ENCODE measurements at places on chromosomes 4 and X.

GRCh38 chrX:122835886-122836285, 348.2 kb upstream of the GRIA3 start:
- no peak for DNase-seq

DNA sequence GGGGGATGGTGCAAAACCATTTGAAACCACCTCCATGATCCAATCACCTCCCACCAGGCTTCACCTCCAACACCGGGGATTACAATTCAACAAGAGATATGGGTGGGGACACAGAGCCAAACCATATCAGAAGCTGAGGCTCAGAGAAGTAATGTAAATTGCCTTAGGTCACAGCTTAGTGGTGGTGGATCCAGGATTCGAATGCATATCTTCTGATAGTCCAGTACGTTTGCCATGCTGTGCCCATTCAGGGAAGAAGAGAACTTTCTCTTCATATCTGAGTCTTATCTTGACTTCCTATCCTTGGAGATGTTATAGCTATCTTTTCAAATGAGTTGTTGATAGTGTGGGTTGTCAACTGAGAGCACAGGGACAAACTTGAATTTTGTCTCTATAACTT, 325.5 kb downstream of the ZIC3 start:
- DNase-seq = no peak

DNA sequence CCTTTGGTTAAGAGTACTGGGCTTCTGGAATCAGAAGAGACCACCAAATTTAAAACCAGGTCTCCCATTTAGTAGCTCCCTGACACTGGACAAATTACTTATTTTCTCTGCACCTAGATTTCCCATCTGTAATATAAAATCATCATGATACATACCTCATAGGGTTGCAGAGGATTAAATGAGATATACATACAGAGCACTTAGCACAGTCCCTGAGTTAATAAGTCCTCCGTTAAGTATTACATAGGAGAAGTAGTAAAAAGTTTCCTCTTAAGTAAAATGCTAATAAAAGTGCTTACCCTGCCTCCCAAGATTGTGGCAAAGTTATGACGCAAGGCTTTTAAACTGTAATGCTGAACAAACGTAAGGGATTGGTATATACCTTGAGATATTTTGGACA, 539 bp upstream of the CHIC1 start:
- no peak for DNase-seq

DNA sequence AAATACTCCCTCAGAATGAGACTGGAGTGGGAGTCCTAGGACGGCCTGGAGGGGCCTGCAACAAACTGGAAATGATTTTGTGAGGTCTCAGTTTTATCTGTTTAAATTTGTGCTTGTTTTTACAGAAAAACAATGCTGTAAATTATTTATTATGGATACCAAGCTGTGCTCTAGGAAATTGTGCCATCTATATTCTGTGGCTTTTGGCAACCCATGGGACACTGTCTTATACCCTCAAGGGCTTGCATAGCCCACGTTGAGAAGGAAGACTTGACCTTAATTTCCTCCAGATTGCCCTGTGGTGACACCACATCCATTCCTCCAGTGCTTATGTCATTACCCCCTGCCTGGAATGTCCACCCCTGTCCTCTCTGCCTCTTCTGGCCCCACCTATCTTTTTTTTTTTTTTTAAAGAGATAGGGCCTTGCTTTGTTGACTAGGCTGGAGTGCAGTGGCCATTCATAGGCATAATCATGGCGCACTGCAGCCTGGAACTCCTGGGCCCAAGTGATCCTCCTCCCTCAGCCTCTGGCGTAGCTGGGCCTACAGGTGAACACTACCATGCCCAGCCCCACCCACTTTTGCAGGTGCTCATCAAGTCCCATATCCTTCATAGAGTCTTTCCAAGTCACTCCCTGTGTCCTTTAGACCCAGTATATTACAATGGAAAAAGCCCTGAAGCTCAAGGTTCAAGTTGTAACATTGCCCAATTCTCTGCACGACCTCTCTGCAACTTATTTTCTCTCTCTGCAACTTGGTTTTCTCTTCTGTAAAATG, 77.4 kb downstream of the HPRT1 start:
- no peak for DNase-seq

DNA sequence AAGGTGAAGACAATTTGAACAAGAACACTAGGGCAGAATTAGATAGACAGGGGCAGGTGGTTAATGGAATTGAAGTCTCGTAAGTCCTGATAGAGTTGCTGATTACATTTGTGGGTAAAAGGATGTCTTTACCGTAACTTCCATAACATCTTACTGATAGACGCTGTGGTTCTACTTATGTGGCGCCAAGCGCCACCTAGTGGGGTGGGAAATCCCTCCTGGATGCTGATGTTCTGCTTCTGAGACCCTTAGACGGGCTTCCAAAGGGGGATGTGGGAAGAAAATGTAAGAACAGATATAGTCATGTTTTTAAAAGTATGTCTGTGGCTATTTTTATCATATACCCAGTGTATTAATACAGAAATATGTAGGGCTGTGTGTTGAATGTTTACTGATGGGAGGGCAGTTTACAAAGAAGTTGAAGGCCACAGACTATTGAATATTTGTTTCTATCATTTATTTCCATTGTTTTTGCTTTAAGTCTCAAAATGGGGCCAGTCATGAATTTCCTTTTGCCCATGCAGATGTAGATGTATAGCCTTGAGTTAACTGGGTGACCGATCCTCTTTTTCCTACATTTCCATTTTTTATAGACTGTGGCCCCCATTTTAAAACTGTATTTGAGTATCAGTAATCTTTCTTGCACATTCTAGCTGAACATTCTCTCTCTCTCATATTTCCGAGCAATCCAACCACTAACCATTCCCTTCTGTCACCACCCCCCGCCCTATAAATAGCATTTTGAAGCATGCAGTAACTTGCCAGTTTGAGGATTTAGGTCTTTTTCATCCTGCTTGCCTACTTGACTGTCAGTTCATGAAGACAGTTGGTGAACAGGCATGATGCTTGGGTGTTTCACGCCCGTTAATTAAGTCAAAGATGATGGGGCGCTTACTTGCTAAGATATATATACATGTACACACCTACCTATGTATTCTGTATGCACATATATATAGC, 12.1 kb upstream of the TLR8 start:
- peak; percentile 2 for DNase-seq

- no peak for DNase-seq
These were observed 106.2 kb upstream of the IL13RA1 start for GRCh38 chrX:118621081-118621759.

DNA sequence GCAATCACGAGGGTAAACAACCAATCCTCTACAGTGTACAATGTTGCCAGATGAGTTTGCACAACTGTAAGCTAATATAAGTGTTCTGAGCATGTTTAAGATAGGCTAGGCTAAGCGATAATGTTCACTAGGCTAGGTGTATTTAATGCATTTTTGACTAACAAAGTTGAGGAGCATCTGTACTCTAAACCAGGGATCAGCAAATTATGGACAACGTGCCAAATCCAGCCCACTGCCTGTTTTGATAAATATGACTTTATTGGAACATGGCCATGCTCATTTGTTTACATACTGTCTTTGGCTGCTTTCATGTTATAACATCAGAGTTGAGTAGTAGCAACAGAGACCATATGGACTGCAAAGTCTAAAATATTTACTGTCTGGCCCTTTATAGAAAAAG, 46.3 kb upstream of the ARHGEF6 start:
- no peak for DNase-seq

DNA sequence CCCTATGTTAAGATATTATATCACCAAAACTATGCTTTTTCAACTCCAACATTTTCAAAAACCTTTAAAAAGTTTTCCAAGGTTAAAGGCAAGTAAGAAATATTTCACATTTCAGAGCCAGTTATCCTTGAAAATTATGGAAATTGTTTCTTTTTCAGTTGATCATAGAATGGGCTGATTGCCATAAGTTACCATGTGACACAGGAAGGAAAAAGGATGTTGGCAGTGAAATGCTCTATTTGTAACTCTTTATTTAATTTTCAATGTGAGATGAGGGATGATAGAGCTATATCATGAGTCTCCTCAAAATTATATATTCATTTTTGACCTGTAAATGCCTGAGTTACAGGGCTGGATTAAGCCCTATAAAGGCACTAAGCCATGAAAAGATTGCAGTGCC, 93.0 kb upstream of the PLS3 start:
- no peak for DNase-seq

GRCh38 chr4:77471821-77472495, 133.7 kb upstream of the CXCL13 start:
- DNase-seq = no peak

DNA sequence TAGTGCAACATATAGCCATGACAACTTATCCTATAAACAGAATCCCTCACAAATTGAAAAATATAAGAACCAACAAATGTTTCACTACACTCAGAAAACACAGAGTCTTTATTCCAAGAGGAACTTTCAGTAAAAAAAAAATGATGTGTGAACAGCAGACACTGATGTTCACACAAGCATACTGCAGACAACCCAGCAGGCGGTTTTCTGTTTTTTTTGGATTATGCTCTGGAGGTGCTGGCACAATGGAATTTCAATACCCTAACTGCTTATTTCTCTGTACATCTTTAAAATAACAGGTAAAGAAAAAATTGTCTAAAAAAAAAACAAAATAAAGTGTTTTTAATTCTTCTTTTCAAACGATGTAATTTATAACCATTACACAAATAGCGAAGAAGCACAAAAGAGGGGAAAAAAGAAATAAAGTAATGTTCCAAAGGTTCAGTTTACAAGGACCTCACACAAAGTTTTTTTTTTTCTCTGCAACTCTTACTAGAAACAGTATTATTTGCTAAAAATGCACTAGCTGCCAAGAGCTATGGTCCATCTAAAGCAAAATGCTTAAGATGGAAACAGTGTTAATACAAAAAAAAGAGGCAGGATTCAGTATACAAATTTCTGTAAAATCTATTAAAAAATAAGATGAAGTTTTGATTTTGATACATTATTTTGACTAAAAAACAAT, 55.3 kb downstream of the ANAPC10 start:
- no peak for DNase-seq

DNA sequence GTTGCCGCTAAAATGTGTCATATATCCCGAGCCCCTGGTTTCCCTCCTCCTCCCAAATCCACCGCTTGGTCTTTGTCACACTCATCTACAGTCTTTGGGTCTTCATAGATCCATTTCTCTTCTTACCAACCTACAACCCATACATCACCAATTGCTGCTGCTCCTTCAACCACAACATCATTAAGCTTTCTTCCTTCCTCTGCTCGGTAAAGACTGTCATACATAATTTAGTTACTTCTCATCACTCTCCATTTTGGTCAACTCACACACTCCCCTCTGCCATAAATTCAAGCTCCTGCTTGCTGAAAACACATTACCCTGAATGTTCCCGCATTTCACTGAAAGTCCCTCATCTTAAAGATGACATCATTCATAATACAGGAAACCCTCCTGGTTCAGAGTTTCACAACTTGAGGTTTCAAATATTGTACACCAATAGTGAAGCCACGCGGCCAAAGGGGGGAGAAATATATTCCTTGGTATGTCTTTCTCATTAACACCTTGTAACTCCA, 1.7 kb upstream of the DCTD start:
- no peak for DNase-seq

GRCh38 chrX:46559062-46559461, 13.8 kb upstream of the ZNF674 start:
- no peak for DNase-seq

DNA sequence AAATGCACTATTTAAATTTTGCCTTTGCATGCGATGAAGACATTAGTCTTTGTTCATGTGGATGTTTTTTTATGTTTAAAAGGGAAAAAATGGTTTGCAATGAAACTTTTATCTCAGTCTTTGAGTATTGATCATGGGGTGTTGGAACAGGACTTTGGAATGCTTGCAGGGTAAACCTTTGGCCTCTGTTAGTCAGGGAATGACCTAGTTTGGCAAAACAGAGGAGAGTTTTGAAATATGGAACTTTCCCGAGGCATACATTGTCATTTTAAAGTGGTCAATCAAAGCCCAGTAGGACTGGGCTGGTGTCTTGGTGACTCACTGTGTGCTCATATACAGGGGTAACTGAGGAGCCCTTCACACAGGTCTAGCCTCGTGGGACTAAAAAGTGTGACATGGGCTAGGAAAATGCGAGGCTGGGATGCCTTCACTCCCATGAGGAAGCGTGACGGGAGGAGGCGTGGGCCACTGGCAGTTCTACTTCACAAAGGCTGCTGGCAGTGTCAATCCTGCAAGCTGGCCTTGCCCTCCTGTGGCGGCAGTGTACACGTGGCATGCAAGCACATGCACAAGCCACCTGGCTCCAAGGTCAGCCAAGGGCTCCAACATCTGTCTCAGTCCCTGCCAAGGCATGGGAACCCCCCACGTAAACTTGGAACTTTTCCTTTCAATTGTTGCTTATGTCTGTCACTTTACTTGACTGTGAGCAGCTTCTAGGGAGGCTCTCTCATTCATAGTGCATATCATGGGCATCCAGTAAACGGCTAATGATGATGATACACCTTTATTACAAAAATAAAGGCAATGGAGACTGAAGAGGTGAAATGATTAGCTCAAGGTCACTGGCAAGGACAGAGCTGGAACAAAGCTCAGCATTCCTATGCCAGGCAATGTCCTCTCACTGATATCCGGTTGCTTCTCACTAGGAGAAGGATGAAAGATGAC, 5.2 kb upstream of the F11 start:
- no peak for DNase-seq

DNA sequence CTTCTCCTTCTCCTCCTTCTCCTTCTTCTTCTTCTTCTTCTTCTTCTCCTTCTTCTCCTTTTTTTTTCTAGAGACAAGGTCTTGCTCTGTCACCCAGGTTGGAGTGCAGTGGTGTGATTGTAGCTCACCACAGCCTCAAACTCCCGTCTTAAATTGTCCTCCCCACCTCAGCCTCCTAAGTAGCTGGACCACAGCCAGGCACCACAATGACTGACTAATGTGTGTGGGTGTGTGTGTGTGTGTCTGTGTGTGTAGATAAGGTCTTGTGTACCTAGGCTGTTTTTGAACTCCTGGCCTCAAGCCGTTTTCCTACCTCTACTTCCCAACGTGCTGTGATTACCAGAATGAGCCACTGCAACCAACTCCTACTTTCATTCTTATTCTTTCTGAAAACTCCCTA, 390.9 kb downstream of the ADAM29 start:
- no peak for DNase-seq

DNA sequence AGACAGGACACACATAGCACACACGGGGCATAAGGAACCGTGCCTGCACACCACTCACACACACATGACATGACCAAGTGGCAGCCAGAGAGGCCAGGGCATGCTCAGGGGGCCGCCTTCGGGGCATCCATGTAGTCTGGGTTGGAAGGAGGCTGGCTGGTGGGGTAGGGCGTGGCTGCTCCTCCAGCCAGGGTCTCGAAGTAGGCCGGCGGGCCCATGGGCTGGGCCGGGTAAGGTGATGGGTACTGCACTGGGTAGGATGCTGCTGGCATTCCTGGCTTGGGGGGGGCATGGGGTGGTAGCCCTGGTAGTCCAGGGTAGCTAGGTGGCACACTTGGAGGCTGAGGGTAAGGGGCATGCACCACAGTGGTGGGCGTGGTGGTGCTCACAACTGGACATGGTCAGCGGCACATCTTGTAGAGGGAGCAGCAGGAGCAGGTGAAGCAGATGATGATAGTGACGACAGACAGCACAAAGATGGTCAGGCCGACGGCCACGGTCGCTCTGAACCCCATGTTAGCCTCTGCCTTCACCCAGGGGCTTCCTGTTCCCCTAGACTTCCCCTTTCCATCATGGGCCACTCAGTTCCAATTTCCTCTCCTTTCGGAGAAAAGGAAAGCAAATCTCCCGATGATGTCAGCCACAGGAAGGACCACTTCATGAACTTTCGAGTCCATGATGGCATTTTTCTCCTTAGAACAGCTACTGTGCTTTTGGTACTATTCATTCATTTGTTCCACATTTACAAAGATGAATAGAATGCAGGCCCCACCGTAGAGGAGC, 10.9 kb upstream of the DDX3X start:
- no peak for DNase-seq

All from stimulated activated CD4-positive, alpha-beta T cell treated with anti-CD3 and anti-CD28 coated beads, Interleukin-15, amount 100 ng/mL, for 1 hour (primary cell).